ENCODE measurements at places on chromosomes 3 and 15. TPM values are rescaled to one million over a fixed set of nuclear protein-coding genes. Genes with fewer than 3 reads are reported as not detected.

Gene SERPINI2
- 1.9 TPM for polyA plus RNA-seq

Gene BSN
- 1.7 TPM for polyA plus RNA-seq

Gene GCNT3
- 0.57 TPM for polyA plus RNA-seq

Gene CFAP100
- 1.7 TPM for polyA plus RNA-seq
